Hippocampal formation (tissue), 2 donors: ENCODE measurements at places on chromosomes 11 and 22.

- DNase-seq, result no peak
Measured at GRCh38 chr11:85299258-85299942, 327.7 kb downstream of the DLG2 start.

- no peak for DNase-seq
Measured at GRCh38 chr22:41446057-41446501, 522 bp downstream of the TOB2 start.

- DNase-seq, result no peak
Measured at GRCh38 chr22:17085277-17086181, 729 bp downstream of the IL17RA start.

DNA sequence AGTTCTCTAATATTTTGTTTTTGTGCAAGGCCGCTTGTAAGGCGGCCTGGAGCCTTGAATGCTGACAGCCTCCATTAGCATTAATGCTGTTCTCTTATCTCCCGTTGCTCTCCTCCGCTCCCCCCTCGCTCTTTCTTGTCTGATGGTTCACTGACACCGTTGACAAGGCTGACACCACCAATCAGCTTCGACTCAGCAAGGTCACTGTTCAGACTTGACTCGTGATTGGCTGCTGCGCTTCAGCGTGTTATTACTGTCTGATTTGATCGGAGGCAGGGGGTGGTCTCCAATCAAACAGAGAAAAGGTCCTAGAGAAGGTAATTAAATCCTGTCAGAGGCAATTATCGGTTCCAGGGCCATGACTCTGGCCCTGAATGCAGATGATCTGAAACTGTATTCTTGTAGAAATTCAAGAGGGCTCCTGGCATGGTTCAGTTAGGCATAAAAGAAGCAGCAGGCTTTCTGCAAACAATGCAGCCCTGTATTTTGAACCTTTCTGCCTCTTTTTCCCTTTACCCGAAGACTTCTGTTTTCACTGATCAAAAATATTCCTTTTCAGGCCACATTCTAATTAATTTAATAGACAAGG, 49.3 kb upstream of the MPPED2 start:
- DNase-seq, result peak; percentile 76

DNA sequence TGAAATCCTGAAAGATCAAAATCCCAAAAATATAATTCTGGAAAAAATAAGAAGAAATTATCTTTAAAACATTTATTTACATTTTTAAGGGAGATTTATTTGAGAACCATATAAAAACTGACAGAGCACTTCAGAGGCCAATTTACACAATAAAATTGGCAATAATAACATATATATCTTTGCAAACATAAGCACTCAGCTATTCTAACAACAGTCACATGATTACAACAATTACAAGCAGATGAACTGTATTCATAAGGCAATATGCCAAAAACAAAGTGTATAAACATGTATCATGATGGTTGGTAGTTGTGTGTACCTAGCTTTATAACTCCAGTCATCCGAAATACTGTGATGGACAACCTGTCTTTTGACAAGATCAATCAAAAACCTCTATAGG, 17.7 kb upstream of the RASSF10 start:
- no peak for DNase-seq
